Fibroblast of skin of right biceps (primary cell): ENCODE measurements at places on chromosomes 4 and X.
A peak's percentile ranks its signal among the peaks of the same experiment; 100 is the strongest.

DNA sequence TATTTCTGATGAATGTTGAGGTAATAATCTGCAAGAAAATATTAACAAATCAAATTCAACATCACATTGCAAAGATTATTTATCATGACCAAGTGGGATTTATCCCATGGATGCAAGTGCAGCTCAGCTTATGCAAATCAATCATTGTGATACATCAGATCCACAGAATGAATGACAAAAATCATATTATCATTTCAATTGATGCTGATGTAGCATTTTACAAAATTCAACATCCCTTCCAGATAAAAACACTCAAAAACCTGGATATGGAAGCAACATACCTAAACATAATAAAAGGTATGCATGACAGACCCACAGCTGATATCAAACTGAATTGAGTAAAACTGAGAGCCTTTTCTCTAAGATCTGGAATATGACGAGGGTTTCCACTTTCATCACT lies 1915.4 kb downstream of the ARAP2 start:
- DNase-seq: no peak

- peak; percentile 30 for DNase-seq
These were observed 130.0 kb downstream of the AWAT2 start for GRCh38 chrX:69919749-69920148.

- DNase-seq: no peak
These were observed 108.4 kb upstream of the FAM241A start for GRCh38 chr4:112036886-112037285.

DNA sequence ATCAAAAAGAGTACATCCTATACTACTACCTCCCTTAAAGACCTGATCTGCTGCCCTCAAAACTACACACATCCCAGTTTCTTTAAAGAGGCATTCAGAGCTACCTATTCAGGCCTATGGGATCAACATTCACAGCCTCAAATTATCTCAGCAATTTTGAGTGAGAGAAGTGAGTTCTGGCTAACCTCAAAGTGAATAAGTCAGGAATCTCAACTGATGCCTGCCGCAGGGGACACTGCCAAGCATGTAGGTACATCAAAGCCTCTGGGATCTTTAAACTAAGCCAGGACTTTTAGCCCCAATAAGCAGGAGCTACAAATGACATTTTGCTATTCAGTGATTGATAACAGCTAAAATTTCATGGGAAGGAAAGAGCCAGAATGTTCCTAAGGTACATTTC lies 11.6 kb downstream of the GRPR start:
- no peak for DNase-seq

GRCh38 chr4:84626673-84627072 lies 43.7 kb downstream of the CDS1 start:
- DNase-seq: no peak

DNA sequence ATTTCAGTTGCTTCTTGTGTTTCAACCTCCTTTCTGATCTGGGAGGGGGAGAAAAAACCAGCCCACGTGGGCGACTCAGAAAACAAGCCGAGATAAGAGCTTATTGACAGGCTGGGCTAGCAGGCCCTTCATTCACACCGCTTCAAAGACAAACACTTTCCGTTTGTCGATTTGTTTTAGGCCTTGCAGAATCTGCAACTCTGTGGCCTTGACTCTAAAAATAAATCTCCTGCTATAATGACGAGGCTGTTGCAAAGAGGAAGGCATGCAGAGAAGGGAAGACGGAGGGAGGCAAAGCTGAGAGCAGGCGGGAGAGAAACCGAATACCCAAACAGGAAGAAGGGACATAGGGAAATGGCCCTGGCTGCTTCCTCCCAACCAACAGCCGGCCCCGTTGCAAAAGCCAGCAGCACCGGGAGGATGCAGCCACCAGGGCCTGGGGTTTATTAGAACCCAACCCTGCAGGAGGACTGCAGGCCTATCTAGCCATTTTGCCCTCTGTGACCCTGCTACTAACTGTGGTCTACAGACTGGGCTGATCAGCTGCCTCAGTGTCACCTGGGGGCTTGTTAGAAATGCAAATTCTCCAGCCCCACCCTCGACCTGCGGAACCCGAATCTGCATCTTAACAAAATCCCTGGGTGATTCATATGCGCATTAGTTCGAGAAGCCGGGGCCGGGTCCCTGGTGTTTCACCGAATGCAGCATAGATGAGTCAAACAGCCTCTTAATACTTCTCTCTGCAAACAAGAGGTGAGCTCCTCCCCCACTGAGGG lies 325.5 kb downstream of the BCOR start:
- DNase-seq: peak; percentile 64

GRCh38 chr4:11367371-11367770 lies 61.3 kb downstream of the HS3ST1 start:
- peak; percentile 6 for DNase-seq

GRCh38 chr4:146486565-146486964 lies 35.2 kb downstream of the SLC10A7 start:
- DNase-seq: no peak

DNA sequence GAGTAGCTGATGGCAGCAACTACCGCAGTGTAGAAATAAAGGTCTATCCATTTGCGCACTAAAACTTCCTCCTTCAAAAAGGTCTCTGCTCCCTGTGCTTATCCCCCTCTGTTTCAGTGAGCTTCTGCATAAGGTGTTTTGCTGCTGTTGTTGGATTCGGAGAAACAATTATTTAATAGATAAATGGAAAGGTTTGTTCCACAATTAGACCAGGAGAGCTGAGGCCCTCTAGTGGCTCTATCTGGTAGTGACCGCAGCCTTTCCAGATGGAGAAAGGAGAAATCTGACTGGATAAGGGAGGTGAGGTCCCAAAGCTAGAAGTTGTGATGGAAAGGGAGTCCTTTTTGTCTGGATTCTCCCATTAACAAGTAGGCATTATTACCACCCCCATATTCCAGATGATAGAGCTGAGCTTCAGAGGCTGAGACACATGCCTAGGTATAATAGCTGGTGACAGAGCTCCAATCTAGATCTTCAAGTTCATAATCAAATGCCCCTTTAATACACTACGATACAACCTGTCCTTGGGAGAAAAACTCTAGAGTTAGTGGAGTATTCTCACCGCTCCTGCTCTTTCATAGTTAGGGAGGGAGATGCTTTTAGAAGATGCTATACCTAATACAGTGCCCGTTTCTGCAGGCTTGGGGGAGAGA lies 5.1 kb upstream of the GABRQ start:
- DNase-seq: peak; percentile 27

GRCh38 chrX:135737366-135738071 lies 24.1 kb downstream of the CT45A1 start:
- DNase-seq: no peak

DNA sequence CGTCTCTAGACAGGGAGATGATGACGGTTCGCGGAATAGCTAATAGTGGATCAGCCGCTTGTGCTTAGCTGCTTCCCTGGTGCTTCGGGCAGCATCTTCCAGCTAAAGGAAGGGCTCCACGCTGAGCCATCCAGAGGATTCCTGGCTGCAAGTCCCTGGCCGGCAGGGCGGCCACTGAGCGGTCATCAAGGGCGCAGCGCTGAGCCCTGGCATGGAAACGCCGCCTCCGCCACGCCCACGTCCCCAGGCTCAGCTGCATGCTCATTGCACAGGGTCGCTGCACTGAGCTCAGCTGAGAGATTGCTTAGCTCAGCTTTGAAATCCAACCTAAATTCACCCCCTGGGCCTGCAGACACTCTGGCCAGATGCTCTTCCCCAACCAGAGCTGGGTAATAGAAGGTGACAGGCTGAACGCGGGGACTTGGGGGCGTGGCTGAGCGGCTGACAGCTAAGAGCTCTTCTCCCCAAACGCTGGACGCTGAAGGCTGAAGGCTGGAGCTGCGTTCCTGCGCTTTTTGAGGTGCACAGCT lies 118.2 kb upstream of the KIT start:
- peak; percentile 24 for DNase-seq

GRCh38 chr4:184434501-184435066 lies 39.8 kb downstream of the IRF2 start:
- peak; percentile 25 for DNase-seq

DNA sequence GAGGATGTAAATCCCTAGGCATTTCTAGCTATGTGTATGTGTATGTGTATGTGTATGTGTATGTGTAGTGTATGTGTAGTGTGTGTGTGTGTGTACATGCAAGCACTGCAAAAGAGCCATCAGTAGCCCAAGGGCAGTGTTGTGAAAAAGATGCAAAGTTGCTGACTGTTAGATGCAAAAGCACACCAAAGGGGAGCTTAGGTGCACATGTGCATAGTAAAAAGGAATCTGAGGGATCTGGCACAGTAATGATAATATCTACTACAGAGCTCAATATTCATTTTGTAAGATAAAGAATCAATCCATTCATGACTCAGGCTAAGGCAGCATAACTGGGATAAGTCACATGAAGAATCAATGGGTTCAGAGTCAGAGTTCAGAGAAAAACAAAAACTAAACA lies 80.2 kb downstream of the TMEM47 start:
- DNase-seq: no peak

DNA sequence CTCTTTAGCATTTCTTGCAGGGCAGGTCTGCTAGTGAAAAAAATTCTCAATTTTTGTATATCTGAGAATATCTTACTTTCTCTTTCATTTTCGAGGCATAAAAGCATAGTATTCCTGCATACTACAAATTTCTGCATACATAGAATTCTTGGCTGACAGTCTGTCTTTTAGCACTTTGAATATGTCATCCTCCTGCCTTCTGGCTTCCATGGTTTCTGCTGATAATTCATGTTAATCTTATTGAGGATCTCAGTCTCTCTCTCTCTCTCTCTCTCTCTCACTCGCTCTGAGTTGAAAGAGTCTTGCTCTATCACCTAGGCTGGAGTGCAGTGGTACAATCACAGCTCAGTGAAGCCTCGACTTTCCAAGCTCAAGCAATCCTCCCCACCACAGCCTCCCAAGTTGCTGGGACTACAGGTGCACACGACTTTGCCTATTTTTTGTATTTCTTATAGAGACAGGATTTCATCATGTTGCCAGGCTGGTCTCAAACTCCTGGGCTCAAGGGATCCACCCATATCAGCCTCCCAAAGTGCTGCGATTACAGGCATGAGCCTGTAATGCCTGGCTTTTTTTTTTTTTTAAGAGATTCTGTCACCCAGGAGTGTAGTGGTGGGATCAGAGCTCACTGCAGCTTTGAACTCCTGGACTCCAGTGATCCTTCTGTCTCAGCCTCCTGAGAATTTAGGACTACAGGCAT lies 161.3 kb downstream of the FNIP2 start:
- no peak for DNase-seq

- peak; percentile 79 for DNase-seq
These were observed 30.1 kb downstream of the ADGRA3 start for GRCh38 chr4:22485737-22486136.

DNA sequence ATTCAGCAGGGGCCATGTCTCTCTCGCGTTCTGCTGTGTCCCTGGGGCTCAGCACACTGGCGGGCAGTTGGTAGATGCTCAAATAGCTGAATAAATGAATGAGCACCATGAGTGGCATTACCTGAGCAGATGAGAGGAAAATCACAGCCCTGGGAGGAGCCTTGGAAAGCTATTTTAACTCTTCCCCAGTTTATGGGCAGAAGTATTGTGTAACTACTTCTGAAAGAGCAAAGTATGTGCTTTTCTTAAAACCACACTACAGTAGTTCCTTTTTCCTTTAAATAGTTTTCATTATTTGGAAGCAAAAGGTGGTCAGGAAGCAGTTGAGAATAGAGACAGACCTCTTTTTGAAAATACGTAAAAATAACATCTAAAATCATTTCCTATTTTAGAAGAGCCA lies 3.0 kb upstream of the PLAC1 start:
- no peak for DNase-seq

- peak; percentile 2 for DNase-seq
These were observed 190.2 kb upstream of the AGA start for GRCh38 chr4:177632481-177632880.

DNA sequence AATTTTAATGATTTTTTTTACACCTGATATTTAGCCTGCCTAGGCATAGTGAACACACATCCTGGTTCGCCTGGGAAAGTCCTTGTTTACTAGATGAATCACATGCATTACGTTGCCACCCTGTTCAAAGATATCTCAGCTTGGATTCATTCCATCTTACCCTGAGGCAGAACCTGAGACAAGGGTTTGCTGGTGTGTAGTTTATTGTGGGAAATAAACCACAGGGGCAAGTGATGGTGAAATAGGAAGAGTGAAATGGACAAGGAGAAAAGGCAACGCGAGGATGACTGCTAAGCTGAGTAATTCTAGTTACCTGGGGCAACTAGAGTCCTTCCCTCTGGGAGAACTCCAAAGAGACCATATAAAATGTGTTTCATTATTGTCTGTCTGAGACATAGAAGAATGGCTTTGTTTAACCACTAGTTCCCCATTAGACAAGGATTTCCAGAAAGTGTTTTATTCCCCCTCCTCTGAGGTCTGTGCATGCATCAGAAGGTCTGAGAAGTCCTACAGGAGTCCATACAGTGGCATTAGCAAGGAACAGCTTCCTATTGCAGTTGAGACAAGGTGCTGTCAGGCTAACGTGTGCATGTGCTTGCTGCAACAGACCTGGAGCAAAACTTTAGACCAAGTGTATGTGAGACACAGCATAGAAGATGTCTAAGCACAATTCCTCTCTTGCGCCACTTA lies 797.3 kb upstream of the FRG1 start:
- no peak for DNase-seq

DNA sequence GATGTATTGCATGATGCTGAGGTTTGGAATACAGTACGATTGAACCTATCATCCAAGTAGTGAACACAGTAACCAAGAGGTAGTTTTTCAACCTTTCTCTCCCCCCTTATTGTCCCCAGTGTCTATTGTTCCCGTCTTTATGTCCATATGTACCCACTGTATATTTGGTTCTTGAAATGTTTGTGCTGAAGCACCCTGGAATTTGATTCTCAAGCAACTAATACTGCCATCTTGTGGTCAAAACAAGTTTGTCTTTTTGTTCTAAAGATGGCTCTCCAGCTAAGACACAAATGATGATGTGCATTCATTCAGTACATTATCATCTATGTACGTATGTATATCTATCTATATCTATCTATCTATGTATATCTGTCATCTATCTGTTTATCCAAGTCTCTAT lies 33.5 kb upstream of the DCX start:
- peak; percentile 12 for DNase-seq
